ENCODE measurements at places on chromosomes 1 and 21. TPM values are rescaled to one million over a fixed set of nuclear protein-coding genes. Genes with fewer than 3 reads are reported as not detected.

Gene SLC1A7
- 0.58 TPM for polyA plus RNA-seq

Gene RNU1-2
- polyA plus RNA-seq: not detected

Gene GJC2
- 2.6 TPM for polyA plus RNA-seq

Gene DEPDC1
- 18.8 TPM for polyA plus RNA-seq

Gene B3GALT5
- polyA plus RNA-seq: 1.2 TPM
